ENCODE measurements at places on chromosomes 7 and 10.

DNA sequence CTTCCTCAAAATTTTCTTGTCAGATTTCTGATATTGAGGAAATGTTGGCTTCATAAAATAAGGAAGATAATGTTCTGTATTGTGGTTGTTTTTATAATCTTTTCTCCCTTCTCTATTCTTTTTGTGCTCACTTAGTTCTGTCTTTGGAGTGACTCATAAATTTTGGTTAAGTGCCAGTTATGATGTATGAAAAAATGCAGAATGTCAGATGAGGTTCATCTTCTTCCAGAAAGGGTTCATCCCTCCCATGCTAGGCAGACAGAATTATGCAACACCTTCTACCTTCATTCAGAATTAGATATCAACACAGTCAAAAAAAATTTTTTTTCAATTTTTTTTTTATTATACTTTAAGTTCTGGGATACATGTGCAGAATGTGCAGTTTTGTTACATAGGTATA lies 36.6 kb upstream of the CYP2C19 start:
- DNase-seq: no peak

- no peak for DNase-seq
Observed at GRCh38 chr7:496528-497295, 22.9 kb downstream of the PDGFA start.

- no peak for DNase-seq
Observed at GRCh38 chr10:128081720-128082119, 44.5 kb downstream of the MKI67 start.

GRCh38 chr10:4941540-4942330 lies 21.5 kb upstream of the AKR1C1 start:
- no peak for DNase-seq

DNA sequence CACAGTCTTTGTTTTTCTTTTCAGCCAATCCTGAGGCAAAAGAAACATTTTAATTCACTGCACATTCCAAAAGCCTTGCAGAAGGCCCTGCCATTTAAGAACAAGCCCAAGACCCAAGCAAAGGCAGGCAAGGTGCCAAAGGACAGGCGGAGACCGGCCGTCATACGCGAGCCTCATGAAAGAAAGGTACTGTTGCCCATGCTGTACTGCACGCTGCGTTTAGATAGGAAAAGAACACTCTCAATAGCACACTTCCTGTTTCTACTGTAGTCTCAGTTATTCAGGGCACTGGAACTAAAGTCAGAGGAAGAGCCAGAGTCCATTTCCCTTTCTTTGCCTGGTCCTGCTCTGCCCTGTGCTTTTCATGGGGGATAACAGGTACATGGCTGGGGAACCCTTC lies 47.6 kb downstream of the BMS1 start:
- no peak for DNase-seq

DNA sequence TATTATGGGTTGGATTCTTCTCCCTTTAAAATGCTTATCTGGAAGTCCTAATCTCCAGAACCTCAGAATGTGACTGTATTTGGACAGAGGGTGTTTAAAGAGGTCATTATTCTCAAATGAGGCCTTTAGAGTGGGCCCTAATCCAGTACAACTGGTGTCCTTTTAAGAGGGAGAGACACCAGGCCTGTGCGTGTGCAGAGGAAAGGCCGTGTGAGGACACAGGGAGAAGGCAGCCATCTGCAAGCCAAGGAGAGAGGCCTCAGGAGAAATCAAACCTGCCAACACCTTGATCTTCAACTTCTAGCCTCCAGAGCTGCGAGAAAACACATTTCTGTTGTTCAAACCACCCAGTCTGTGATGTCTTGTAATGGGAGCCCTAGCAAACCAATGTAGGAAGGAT lies 235.4 kb upstream of the MYO3A start:
- no peak for DNase-seq

- DNase-seq: no peak
Observed at GRCh38 chr7:50119815-50120637, 27.0 kb upstream of the ZPBP start.

GRCh38 chr10:35135861-35136260 lies 9.2 kb downstream of the CREM start:
- no peak for DNase-seq

DNA sequence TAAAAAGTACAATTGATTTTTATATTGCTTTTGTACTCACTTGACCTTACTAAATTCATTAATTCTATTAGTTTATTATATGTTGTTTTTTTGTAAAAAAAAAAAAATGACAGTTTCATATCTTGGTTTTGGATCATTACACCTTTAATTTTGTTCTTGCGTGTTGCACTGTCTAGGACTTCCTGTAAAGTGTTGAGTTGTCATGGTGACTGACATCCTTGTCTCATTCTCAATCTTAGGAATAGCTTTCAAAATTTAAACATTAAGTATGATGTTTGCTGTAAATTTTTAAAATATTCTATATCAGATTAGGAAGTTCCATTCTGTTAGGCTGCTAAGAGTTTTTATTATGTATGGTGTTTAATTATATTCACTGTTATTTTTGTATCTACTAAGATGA lies 139.1 kb downstream of the ARHGAP12 start:
- no peak for DNase-seq

DNA sequence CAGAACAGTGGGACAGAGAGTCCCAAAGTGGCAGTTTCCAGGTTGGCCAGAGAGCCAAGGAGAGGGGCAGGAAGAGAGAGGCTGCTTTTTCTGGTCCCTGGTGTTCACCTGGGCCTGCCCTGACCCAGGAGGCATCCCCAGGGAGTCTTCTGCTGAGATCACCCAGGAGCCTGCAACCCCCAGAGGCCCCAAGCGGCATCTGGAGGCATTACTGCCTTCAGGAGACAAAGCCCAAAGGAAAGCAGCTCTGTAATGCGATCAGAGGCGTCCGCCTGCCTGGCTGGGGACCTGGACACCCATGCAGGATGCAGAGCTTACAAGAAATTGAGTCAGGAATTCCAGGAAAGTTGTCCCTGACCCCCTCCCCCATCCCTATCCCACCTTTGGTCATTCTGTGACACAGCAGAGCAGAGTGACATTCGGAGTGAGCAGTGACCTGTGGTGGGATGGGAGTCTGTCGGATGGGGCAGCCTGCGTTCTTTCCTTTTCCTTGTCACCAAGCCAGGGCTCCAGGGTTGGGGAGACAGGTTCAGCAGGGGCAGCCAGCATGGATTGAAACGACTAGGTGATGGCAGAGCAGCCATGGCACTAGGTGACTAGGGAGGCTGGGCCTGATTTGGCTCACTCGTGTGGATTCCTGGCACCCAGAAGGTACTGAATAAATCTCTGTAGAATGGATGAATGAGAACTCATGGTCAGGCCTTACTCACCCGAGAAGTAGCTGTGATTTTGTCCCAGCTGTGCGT lies 10.4 kb downstream of the UNC5B start:
- no peak for DNase-seq
